ENCODE measurements at places on chromosomes 1 and 21.
A peak's percentile ranks its signal among the peaks of the same experiment; 100 is the strongest.

DNA sequence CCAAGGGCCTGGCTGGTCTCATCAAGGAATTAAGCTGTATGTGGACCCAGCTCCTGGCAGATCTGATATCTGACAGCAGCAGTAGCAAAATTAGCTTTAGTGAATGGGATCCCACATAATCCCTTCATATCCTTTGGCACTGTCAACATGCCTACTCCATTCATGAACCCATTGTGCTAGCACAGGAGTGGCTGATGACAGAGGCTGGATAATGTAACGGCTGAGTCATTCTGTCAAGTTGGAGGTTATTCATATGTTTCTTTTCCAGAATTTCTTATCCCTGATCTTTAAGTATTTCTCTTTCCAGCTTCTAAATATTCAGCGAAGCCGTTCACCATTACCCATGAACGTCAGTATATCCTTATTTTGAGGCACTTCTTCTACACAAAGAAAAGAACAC, 84.3 kb downstream of the EXTL2 start:
- no peak for DNase-seq

DNA sequence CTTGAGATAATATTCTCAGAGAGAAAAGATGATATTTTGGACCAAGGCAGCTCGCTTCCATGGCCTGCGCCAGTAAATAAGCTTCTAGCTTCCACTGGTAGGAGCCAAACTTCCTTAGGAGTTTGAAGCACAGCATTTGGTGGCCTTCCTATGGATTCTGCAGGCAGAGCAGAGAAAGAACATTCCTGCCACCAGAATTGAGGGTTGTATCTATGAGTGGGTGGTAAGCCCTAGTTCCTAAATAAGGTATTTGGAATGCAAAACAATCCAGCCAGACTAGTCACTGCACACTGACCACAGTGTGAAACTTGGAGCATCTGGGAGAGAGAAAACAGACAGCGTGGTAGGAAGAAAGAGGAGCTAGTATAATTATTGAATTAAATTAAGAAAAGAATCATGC, 54.1 kb upstream of the BCAR3 start:
- DNase-seq, result peak; percentile 26

GRCh38 chr1:159091180-159091560, 14.6 kb upstream of the AIM2 start:
- DNase-seq, result no peak

- DNase-seq, result no peak
Observed at GRCh38 chr21:18387994-18388393, 15.6 kb downstream of the TMPRSS15 start.

- no peak for DNase-seq
Observed at GRCh38 chr1:115547696-115548095, 94.1 kb upstream of the VANGL1 start.

DNA sequence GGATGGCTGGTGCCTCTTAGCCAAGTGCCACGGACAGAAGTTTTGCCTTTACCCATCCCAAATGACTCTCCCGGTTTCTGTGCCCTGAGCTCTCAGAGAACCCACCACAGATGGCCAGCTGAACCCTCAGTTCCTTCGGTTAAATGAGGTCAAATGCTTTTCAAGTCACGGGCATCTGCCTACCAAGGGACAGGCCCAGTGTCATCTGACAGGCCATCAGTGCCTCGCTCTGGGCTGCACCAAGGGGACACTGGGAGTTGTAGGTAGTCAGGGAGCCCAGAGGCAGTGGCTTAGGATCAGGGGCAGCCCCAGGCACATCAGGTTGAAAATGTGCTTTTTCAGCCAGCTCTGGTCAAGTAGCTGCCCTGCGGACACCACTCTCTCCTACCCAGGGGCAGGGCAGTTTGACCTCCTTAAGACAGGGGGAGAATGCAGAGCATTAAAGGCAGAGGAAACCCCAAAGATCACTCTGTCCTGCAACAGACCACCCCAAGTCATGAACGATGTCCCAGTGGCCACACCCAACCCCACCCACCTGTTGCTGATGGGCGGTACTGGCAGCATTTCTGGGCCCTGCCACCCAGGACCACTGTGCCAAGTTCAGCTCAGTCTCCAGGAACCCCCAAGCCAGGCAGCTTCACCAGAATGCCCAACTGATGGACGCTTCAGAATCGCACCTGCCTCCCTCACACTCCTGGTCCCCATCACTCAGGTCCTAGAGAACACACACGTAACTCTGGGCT, 60.7 kb downstream of the CASZ1 start:
- no peak for DNase-seq

DNA sequence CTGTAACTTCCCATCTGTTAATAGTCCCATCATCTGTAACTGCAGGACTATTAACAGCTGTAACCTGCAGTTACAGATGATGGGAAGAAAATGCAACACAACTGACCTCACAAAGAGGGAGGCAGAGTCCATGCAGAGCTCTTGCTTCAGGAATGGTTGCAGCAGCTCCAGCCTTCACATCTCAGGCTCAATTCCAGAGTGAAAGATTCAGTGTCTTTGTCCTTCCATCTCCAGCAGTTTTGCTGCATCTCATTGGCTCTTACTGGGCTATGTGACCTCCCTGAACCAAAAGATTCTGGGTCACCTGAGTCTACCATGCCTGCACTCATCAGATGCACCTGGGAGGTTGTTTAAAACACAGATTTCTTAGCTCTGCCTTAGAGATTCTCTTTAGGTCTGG, 686.7 kb downstream of the MATN1 start:
- DNase-seq, result no peak

- DNase-seq, result no peak
Observed at GRCh38 chr21:35036465-35037383, 12.4 kb downstream of the RUNX1 start.

DNA sequence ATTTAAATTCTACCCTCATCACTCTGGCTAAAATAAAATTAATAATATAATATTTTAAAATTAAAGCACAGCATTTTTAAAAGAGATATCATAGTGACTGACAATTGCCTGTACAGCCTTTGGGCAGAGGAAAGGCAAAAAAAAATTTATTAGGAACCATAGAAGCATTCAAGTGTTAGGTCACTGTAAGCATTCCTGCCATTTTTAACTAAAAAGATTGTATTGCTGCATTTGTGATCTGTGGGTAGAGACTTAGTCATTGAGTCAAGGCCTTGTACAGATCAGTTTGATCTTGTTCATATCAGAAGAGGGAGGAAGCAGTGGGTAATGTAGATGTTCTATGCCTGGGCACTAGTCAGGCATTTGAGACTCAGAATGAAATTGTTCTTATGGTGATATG, 109.9 kb downstream of the LYPLAL1 start:
- no peak for DNase-seq

DNA sequence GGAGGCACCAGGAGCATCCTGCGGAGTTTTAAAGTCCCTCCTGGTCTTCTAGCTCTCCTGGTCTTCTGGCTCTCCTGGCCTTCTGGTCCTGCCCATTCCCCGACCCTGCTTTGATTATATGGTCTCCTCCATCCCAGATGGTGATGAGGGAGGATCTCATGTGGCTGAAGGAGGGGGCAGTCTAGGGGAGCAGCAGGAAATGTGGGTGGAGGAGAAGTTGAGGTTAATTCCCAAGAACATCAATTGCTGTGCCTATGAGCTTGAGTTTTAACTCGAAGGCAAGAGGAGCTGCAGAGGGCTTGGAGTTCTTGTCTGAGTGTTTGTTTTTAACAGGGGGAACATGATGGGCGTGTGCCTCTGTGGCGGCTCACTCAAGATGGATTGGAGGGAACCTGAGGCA, 408.8 kb downstream of the MATN1 start:
- DNase-seq, result no peak

DNA sequence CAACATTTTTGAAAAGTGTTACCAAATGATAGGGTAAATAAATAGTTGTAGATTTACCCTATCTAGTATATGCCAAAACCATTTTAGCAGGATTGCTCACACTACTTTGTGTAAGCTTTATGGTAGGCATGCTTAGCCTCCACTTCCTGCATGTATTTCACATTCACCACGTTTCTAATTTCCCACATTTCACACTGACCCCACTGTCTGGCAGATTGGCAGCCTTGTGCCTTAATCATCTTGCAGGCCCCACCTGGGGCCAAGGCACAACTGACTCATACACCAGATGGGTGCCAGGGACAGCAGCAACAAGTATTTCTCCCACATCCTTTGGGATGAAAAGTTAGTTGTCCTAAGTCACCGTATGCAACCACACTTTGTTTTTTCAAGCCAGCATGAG, 21.2 kb upstream of the CENPF start:
- DNase-seq, result peak; percentile 69

DNA sequence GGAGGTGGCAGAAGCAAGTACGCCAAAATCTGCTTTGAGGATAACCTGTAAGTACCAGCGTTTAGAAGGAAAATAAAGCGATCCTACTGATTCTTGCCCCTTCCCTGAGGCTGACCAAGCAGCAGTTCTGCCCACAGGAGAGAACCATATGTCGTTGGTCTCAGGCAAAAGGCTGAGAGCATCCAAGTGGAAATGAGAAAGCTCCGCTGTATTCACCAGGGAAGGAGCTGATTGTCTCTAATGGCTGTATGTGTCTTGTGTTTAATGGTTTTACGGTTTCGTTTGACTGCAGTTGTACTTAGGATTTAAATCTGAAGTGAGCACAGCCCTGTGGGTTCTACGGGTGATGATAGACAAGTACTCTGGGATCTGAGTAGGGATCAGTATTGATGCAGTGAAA, 21.9 kb downstream of the FAM3B start:
- no peak for DNase-seq

GRCh38 chr1:157136133-157136532, 2.1 kb downstream of the ETV3 start:
- no peak for DNase-seq

DNA sequence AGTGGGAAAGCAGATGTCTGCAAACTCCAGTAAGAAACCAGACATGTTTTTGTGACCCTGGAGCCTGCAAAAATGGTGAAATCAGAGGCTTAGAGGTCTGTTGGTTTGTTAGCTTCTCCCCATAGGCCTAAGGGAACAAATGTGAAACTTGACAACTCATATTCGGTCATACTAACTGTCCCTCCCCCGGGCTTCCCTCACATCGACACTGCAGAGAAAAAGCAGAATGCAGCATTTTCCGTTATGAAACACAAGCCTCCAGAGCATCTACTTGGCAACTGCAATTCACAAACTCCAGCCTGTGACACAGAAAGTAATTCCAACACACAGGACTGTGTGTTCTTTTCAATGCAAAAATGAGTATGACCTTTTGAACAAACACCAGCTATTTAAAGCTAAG, 3.7 kb downstream of the KCNA2 start:
- no peak for DNase-seq

- no peak for DNase-seq
Observed at GRCh38 chr1:154822233-154822632, 47.8 kb downstream of the KCNN3 start.

DNA sequence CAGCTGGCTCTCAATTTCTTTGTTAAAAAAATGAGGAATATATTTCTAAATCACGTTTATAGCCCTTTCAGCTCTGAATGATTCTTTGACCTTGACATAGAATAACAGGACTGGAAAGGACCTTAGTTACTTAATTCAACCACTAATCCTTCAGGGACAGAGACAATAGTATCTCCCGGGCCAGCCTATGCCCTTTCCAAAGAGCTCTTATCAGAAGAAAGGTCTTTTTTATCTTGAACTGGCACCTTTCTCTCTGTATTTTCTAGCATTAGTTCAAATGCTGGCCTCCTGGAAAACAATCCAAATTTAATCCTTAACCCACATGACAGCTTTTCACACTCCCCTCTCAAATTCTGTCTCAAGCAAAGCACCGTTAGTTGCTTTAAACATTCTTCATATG, 44.8 kb upstream of the FBXO28 start:
- no peak for DNase-seq

- no peak for DNase-seq
Observed at GRCh38 chr1:213417846-213418245, 366.8 kb downstream of the RPS6KC1 start.

DNA sequence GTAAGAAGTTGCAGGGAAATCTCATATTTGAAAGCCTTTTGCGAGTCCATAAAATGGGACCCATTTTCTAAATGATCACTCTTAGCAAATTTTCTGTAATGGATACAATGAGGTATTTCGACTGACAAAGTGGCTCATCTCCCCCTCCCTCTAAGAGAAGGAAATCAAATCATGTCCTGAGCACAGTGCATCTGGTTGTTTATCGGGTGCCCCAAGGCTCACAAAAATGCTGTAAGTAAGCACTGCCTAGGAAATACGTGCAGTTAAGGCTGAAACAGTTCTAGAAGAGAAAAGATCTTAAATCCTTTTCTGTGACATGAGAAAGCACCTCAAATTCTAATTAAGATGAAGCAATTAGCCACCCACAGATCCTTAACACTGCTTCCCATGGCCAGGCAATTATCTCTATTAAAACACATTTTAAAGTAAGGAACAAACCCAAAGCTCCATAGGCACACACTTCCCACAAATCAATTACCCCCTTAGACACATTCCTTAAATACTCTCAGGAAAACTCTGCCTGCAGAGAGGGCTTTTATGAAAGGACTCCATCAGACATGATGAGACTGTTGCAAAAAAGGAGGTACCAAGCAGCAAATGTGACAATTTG, 216.3 kb downstream of the KCNH1 start:
- no peak for DNase-seq

GRCh38 chr1:48033495-48034045, 36.4 kb upstream of the TRABD2B start:
- no peak for DNase-seq

GRCh38 chr1:53293123-53293522, 34.7 kb downstream of the LRP8 start:
- DNase-seq, result no peak

GRCh38 chr21:32584472-32584871, 851 bp downstream of the TCP10L start:
- DNase-seq, result no peak

GRCh38 chr1:245831518-245831917, 675.6 kb downstream of the SMYD3 start:
- no peak for DNase-seq

DNA sequence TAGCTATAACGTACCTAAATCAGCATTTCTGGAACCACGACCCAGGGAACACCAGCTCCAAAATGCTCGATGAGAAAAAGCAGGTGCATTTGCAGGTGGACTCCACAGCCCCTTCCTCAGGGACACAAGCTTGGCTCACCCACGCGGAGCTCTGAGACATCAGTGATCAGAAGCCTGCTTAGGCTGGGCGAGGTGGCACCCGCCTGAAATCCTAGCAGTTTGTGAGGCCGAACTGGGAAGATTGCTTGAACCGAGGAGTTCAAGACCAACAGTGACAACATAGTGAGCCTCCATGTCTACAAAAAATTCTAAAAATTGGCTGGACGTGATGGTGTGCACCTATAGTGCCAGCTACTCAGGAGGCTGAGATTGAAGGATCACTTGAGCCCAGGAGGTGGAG, 2.5 kb upstream of the TSPEAR start:
- no peak for DNase-seq
